ENCODE measurements at places on chromosomes 4 and X.

GRCh38 chr4:147683188-147683591, 773 bp downstream of the PRMT9 start:
- no peak for DNase-seq

- DNase-seq, result no peak
Measured at GRCh38 chrX:146907391-146908240, 93.1 kb upstream of the CXorf51A start.

DNA sequence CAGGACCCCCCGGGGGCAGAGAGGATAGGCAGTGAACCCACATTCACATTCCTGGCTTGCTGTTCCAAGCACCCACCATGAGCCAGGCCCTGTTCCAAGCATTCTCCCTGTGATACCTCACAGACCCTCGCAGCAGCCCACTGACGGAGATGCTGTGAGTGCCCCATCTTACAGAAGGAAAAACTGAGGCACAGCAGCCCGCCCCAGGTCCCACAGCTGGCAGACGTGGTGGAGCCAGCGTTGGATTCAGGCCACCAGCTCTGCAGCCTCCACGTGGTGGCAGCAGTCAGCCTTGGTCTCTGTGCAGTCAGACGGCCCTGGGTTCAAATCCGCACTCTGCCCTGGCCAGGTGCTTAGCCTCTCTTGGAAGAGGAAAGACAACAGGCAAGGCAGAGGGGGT, 16.8 kb downstream of the MAN2B2 start:
- DNase-seq, result no peak

DNA sequence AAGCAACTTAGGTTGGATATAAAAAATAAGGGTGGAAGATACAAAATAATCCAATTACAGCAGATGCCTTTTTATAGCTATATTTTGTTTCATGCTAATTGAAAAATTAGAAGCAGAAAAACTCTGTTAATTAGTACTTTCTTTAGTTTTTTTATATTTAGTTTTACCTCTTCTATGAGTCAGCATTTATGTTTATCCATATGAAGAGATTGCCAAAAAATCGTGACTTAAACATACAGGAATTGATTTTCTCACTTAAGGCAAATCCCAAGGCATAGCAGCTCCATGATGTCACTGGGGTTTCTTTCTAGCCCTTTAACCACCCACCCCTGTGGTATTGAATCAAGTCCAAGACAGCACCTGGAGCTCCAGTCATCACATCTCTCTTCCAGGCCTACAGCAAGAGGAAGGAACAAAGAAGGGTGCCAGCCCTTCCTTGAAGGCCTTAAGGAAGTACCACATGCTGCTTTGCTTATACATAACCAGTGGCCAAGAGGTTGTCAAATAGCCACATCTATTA, 365.8 kb upstream of the TENM3 start:
- no peak for DNase-seq

GRCh38 chr4:82753725-82754410, 44.7 kb downstream of the SCD5 start:
- no peak for DNase-seq

DNA sequence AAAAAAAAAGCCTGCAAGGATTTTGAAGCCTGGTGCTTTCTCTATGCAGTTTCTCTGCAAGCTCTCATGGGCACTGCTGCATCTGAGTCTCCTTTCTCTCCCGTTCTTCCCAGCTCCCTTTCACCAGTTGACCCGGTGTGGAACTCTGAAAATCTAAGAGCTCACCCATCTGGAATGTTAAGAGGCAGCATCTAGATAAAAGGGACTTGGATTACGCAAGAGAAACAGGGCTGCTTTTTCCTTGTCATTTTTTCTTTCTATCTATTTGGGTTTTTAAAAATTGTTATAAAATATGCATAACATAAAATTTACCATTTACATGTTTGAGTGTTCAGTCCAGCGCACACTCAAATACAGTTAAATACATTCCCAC, 95.2 kb upstream of the RPS6KA3 start:
- DNase-seq, result no peak

GRCh38 chr4:127355743-127356142, 277.0 kb upstream of the INTU start:
- no peak for DNase-seq

GRCh38 chrX:290476-291166, 9.4 kb downstream of the PLCXD1 start:
- DNase-seq, result no peak

DNA sequence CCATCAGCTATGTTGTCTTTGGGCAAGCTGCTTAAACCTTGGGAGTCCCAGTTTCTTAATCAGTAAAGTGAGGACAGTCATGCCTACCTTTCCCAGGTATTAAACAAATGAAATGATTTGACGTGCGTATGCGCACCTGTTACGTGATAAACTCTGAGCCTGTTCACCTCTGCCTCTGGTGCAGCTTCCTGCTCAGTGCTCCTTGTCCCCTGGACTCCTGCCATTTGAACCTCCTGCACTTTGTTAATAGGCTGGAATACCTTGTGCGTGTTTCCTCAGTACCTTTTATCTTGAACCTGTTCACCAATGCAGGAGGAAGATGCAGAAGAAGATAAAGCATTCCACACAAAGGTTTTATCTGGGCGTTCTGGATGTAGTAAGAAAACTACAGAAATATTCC, 211.9 kb downstream of the CEP135 start:
- no peak for DNase-seq
